ENCODE measurements at places on chromosomes 7 and 10.

GRCh38 chr7:70619130-70619529, 512.8 kb upstream of the GALNT17 start:
- DNase-seq = no peak

DNA sequence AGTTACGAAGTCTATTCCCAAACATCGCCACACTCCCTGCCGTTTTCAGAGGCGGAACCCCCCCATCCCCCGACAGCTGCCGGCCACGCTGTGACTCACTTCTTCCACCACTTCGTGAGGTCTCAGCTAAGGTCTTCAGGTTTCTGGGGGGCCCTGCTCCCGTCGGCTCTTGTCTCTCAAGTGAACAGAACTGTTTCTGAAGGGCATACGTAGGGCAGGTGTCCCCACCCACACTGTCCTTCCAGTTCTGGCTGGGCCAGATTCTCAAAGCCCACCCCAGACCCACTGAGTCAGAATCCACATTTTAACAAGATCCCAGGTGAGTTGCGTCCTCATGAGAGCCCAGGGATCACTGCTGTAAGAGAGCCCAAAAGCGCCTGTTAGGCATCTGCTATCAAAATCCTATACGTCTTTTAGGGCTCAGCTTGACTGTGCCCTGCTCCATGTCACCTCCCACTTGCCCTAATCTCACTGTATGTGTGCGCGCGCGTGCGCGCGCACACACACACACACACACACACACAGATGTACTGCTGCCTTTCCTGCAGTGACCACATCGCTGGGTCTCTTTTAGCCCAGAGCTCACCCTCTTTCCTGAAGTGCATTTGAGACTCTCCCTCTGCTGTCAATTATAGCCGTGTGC, 78.8 kb downstream of the PROSER2 start:
- no peak for DNase-seq

GRCh38 chr7:149459540-149460452, 1.1 kb downstream of the ZNF777 start:
- DNase-seq = no peak

- no peak for DNase-seq
Measured at GRCh38 chr7:79507131-79507530, 53.7 kb upstream of the MAGI2 start.

DNA sequence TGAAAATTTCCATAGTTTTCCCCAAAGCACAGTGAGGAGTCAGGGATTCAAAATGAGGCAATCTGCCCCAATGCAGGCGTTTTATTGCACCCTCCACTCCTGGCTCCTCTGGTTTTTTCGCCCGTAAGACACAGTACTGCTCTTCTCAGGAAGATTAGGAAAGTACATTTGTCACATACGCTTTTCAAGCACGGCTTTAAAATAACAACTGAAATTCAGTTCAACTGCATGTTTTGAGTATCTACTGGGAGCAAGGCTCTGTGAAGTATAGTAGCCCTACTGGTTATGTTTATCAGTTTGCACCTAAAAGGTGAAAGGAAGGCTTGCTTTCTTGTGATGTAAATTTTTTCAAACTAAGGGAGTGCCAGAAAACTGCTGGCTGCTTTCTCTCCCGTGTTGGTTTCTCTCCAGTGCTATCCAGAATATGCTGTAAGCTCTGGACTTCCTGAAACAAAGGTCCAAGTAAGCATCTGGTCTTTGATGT, 1.9 kb upstream of the SGMS1 start:
- DNase-seq = no peak

DNA sequence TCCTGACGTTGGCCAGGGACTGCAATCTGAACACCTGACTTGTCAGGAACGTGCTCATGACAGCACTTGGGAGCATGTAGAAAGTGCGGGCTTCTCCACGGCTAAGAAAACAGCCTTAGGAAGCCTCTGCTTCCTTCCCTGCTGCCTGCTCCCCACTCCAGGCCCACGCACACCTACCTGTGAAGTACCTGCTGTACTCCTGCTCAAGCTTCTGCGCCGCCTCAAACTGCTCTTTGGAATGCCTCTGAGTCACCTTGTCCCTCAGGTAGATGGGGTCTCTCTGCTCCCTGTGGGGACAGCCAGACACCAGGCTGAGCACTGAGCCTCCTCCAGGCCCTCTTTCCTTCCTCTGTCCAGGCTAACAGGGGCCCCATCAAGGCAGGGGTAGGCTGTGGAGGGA, 132.7 kb downstream of the DLG5 start:
- no peak for DNase-seq

GRCh38 chr10:36023939-36024338, 381.8 kb upstream of the FZD8 start:
- DNase-seq = no peak

GRCh38 chr10:113746217-113746957, 5.1 kb upstream of the PLEKHS1 start:
- DNase-seq = no peak

DNA sequence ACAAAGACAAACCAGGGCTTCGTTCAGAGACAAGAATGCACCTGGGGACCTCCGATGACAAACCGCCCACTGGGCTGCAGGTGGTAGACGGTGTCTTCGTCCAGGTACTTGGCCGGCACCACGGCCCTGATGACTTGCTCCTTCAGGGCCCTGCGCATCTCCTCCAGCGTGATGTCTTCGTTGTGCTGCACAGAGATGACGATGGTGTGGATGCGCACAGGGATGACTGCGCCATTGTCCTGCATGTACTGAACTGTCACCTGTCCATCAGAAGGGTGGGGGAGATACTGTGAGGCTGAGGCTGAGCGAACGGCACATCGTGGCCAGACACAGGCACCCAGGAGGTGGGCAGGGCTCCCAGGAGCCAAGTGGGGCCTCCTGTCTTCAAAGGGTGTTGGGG, 13.1 kb downstream of the MAT1A start:
- no peak for DNase-seq

Measured in thymus (tissue), 14 donors.